SK-N-SH treated with all-trans-retinoic acid at 6 μM for 48 hours (cell line): ENCODE measurements at places on chromosomes 1 and 21.

DNA sequence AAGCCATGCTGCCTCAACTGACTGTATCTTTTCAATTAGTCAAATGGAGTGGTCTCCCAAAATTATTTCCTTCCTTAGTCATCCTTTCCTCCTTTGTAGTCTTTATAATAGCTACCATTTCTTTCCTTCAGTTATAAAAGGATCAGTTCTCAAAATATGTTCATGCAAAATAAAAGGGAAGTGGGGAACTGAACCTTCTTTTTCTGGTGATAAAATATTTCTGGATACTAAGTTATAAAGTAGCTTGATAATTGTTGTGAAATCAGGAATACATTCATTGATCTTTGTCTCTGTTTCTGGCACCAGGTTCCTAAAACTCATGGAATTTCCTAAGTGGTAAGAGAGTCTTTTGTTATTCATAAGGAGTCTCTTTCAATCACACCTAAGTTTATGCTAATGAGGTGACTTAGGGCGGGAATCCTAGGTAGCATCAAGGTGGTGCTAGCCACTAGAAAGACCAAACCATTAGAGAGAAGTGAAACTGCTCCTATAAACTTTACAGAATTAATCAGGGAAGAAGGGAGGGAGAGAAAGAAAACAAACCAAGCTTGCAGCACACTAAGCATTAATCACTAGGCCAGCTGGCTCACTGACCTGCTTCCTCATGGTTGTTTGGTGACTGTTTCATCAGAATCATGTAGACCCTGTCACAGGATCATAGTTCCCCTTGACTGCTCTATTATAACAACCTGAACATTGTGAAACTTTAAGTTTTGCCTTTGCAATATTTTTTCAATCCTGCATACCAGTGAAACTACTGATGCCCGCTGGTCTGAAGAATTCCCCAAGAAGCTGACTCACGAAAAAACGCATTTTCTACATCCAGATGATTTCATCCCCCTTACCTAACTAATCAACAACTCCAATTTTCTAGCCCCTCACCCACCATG, 161.6 kb upstream of the PTBP2 start:
- no peak for ATAC-seq

DNA sequence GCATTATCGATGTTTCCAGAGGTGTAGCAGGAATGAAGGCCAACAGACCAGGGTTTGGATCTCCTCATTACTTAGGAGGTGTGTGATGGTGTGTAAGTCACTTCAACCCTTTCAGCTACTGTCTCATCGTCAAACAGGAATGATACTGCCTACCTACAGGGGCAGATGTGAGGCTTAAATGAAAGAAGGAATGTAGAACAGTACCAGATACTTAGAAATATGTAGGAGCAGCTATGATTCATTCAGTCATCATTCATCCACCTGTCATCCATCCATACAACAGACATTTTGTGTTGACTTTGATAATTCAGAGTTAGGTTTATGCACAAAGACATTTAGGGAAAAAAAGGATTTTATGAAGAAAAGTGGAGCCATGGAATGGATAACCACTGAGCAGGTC, 486.9 kb upstream of the DAB1 start:
- no peak for ATAC-seq

DNA sequence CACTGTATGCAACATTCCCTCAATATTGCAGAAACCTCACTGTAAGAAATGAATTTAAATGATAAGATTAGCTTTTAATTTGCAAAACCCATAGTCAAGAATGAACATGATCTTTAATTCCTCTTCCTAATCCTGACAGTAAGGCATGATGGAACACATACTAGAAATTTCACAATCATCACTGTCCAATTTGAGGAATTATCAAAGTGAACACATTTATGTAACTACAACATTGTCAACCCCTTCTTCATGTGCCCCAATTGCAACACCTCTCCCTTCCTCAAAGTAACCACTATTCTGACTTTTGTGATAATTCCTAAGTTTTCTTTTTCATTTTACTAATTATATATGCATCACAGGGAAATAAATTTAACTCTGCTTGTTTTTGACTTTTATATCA, 103.1 kb downstream of the LHX8 start:
- ATAC-seq, result no peak

DNA sequence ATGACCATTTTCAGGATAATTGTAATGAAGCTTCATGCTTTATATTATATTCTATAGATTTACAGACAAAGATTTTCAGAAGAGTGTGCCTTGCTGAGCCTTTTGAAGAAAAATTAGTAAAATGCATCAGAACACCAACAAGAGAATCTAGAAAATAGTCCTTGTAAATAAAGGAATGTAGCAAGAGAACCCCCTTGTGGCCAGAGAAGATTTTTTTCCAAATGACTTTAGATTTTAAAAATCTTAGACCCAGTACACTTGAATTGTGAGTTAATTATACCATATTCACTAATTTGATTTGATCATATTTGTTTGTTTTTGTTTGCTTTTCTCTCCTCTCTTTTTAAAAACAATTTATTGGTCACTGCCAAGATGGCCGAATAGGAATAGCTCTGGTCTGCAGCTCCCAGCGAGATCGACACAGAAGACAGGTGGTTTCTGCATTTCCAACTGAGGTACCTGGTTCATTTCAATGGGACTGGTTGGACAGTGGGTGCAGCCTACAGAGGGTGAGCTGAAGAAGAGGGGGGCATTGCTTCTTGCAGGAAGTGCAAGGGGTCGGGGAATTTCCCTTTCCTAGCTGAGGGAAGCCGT, 12.8 kb upstream of the IFI44L start:
- ATAC-seq, result peak; percentile 60

- no peak for ATAC-seq
Observed at GRCh38 chr1:22949822-22950331, 22.8 kb downstream of the LACTBL1 start.

DNA sequence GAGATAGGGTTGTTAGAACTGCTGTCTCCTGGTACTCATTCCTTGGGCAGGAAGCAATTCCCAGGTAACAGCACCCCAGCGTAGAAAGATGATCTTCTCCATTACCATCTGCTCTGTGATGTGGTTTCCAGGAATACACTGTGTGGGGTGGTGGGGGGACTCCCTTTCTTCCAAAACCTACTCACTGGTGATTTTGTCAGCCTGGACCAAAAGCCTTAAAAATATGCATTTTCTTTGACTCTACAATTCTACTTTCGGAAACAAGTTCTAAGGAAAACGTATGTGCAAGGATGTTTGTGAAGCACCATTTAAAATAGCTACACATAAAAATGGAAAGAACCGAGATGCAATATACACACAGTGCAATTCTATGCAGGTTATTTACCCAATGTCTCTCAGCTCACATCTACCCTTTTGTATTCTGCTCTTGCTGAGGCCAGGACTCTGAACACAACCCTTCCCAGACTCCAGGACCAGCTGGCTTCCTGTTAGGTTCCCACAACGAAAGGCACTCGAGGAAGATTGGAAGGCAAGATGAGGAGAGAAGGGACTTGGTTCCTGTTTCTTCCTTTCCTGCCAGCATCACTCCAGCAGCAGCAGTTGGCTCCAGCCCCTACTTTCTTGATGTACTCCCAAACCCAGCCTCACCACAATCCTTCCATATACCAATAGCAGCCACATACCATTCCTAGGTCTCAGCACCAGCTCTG, 33.0 kb upstream of the GJB5 start:
- ATAC-seq, result no peak

GRCh38 chr1:65814752-65815151, 22.1 kb downstream of the PDE4B start:
- no peak for ATAC-seq

- ATAC-seq, result no peak
Observed at GRCh38 chr1:205545991-205546390, 41.5 kb downstream of the CDK18 start.

DNA sequence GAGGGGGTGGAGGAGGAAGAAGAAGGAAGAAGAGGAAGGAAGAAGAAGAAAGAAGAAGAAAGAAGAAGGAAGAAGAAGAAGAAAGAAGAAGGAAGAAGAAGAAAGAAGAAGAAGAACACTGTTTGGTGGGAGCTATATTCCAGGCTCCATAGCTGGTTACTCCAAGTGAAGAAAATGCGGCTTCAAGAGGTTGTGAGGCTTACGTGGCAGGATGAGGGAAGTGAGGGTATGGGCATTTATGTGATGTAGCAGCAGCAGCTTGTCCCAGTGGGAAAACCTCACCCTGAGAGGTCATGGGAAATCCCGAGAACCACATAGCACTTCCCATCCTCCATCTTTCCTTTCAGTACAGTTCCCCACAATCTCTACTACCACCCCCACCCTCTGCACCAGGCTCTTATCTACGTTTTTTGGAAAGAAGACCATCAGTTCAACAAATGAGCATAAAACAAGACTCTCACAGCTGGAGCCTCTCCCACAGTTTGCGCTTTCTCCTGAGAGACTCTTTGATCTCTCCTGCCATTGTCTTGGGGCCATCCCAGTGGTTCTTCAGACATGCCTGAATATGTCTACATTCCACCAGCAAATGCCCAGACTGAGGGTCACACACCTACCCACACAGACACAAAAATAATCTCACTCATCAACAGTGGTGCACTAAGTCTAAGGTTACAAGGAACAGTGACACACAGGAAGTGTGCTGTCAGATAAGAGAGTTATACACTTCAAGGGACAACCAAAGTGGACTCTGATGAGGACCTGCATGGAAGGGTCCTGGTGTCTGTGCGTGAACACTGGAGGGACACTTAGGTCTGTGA, 77.9 kb upstream of the KCNJ15 start:
- no peak for ATAC-seq

DNA sequence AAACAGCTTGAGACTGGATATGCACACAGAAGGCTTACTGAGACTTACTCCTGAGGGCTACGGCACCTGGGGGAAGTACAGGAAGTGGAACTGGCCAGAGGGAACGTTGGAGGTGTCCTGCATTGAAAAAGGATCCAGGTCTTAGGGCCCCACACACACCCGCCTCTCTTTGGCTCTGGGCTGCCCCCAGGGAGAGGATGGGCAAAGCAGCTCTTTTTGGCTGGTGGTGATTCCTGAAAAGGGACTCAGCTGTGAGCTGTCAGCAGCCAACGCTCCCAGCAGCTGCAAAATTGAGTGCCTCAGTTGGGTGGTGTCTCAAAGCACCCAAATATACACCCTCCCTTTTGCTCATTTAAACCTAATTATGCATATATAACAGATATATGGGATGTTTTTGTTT, 213.2 kb downstream of the TNR start:
- ATAC-seq, result no peak

DNA sequence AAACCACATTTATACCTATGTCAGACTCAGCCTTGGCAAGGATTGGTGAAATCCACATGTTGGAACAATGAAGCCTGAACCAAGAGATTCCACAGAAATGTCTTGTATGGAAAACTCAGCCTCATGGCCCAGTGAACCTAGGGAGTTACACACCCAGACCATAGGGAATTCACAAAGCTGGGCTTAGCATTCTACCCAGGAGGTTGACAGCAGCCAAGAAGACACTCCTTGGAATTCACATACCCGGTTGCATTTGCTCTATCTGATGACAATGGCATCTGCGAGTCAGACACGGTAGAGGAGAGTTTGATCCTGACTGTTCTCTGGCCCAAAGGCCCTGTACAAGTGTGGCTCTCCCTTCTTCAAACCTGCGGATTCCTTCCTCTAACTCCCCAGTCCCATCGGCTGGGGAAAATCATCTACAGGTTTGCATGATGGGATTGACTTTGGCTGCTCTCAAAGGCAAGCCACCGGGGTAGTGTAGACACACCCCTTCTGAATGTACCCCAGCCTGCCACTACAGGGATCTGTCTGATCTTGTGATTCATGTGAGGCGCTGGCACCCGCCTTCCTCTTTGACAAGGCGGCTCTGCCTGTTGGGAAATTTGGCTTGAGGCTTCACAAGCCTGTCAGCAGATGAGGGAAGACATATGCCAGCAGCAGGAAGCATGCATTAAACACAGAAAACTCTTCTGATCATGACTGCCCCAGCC, 297.3 kb upstream of the KAZN start:
- no peak for ATAC-seq

GRCh38 chr1:160264795-160265307, 2.5 kb upstream of the DCAF8 start:
- ATAC-seq, result no peak

DNA sequence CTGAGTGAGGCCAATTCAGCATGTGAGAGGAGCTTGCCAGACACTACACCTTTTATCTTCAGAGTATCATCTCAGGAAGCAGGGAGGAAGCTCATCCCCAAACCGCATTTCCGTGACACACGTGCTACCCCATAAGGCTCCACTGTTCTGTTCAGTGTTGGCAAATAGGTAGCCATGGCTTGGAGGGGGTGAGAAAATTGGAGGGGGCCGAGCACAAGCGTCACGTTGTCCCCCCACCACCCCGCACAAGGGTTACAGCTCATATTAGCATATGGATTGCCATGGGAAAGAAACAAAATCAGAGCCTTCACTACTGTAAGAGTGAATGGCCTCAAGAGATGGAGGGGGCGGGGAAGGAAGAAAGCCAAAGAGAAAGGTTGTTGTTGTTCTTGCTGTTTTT, 46.7 kb downstream of the OLIG1 start:
- no peak for ATAC-seq

- no peak for ATAC-seq
Observed at GRCh38 chr21:31774031-31774430, 42.1 kb upstream of the SCAF4 start.

GRCh38 chr1:10338047-10338446, 60.8 kb upstream of the PGD start:
- ATAC-seq, result peak; percentile 95

DNA sequence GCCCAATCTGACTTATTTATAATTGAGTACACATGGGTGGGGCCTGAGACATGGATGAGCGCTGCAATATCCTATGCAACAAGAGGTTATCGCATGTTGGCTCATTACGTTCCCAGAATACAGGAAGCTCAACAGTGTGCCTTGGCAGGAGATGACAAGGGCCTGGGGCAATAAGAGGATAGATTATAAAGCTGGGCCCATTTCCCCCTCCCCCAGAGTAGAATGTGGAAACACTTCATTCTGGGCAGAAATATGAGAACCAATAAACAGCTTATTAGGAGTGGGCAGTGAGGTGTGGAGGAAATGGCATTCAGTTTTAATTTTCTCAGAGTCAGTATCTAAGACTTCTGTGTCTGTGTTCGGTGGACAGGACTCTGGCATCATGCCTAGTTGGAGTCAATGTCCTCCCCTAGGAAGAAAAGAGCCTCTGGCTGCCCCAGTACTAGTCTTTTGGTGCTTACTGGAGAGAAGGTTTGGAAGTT, 92.8 kb downstream of the PIK3R3 start:
- peak; percentile 29 for ATAC-seq

GRCh38 chr21:46551636-46552241, 53.1 kb downstream of the S100B start:
- no peak for ATAC-seq

GRCh38 chr1:172843444-172843843, 184.5 kb downstream of the FASLG start:
- no peak for ATAC-seq
